ENCODE measurements at places on chromosomes 6 and 20.

DNA sequence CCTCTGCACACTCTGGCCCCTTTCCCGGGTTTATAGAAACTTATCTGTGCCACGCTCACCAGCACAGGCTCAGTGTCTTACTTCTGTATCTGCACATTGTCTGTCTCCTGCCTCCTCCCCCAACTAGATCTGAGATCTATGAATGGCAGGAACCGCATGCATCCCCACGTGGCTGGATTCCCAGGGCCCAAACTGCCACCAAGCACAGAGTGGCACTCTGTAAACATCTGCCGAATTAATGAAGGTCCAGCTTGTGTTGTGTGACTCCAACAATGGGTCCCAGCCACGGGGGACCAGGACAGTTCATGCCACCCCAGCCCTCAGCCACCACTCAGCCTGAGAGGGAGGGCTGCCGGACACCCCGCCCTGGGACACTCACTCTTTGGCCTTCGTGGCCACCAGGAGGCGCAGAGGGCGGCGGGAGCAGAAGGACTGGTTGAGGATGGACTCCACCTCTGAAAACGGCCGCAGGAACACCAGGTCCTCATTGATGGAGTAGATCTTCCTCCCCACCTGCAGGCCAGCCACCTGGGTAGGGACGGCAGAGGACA is 171.1 kb downstream of the PREX1 start:
- no peak for DNase-seq

- no peak for DNase-seq
These were observed 17.8 kb upstream of the MYT1 start for GRCh38 chr20:64146301-64146935.

DNA sequence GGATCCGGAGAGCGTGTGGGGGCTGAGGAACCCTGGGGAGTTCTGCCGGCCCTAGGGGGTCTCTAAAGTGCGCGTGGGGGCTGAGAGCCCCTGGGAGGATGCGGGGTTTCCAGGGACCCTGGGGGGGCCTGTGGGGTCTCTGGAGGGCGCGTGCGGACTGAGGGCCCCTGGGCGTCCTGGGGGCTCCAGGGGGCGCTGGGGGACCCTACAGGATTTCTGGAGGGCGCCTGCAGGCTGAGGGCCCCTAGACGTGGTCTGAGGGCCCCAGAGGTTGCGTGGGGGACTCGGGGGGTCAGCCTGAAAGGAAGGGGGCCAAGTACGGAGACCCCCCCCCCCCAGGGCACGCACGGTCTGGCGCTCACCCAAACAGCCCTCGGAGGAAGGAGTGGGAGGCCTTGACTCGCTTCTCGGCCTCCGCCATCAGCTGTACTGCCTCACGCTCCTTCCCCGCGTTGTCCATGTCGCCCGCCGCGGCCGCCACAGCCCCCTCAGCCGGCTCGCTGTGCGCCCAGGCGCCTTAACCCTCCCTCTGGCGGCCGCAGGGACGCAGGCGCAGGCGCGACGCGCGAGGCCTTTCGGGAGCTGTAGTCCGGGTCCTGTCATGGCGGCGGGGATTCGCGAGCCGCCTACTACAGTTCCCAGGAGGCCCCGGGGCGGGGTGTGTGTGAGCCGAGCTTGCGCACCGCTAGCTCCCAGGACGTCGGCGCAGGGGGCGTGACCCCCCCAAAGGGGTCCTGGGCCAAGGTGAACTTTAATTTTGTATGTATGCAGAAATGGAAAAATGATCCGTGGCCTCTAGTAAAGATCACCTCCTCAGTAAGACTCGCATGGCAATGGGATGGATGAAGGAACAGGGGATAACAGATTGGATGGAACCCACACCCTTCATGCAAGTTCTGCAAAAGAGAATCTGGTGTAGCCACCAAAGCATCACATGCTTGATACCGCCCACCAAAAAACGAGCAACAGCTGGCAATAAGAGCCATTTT is at the start of gene NAPB:
Gene NAPB, minus strand, starts transcription at position 546 of the 989 bp plus-strand sequence. Its CDS starts 86 bp downstream, at position 460.
- DNase-seq: peak; percentile 93

DNA sequence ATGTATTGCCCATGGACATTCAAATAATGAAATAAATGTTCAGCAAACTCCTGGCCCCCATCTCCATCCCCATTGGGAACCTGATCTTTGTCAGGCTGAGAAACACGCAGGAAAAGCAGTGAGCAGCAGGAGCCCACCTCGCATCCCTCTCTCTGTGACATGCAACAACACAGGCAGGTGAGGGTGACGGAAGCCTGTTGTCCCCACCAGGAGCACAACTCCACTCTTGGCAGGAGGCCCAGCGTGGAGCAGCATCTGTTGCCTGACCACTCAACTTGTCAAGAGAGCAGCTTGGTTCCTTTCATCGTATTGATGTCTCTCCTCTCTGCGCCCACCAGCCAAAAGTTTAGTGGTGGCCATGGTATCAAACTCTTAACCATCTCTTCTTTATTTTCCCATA is 586.9 kb upstream of the ARID1B start:
- DNase-seq: no peak

GRCh38 chr6:85364344-85364743 is 85.5 kb upstream of the NT5E start:
- no peak for DNase-seq

- DNase-seq: no peak
These were observed 80.3 kb downstream of the HTR1B start for GRCh38 chr6:77383026-77383425.

DNA sequence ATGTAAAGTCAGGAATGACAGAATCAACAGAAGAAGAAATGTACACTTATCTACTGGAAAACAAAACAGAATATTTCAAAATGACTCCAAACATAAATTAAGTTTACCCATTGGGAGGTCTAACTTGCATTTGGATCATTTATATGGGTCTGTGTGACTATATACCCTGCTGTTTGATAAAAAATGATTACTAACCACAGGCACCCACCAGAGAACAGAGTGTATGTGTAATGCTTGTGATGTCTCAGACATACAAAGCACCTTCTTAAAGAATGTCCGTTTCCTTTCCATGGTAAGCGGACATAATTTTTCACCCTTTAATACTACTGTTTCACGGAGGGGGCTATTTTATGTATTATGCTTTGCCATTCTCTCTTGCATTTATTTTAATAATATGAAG is 19.2 kb downstream of the SIM1 start:
- no peak for DNase-seq

GRCh38 chr6:1554141-1554475 is 55.6 kb upstream of the FOXC1 start:
- DNase-seq: no peak

DNA sequence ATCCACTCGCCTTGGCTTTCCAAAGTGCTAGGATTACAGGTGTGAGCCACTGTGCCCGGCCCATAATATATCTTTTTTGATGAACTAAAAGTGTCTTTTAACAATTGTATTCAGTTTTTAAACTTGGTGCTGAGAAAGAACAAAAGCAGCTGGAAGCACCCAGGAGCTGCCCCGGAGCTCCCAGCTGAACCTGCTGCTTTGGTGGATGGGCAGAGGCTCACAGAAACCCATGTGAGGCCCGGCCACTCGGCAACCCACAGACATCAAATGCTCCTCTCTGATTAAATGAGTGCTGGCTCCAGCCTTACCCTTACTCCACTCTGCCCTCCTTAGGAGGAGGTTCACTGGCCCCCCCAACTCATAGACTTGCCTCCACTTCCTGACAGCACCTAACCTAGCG is 59.4 kb upstream of the FRMD1 start:
- DNase-seq: no peak

DNA sequence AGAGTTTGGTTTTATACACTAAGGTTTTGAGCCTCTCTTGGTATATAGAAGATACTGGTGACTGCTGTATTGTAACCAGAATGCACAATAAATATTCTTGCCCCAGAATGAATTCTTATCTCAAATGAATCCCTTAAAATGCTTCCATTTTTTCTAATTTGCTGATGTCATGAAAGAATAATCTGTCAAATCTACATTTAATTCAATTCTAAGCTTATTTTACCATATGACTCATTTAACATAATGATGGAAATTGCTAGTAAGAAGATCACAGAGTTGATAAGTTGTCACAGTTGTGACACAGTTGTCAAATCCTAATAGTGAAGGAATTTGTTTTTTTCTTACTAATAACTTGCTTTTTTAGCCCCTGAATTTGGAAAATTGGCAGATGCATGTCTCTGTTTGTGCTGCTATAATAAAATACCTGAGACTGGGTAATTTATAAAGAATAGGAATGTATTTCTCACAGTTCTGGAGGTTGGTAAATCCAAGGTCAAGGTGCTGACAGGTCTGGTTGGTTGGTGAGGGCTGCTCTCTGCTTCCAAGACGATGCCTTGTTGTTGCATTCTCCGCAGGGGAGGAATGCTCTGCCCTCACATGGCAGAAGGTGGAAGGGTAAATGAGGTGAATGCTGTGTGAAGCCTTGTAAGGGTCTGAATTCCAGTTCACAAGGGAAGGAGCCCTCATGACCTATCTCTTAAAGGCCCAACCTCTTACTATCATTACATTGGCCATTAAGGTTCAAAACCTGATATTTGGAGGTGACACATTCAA is 4.7 kb downstream of the ECT2L start:
- no peak for DNase-seq

GRCh38 chr6:63589952-63590411 is 17.7 kb downstream of the LOC128125822 start:
- DNase-seq: peak; percentile 61

DNA sequence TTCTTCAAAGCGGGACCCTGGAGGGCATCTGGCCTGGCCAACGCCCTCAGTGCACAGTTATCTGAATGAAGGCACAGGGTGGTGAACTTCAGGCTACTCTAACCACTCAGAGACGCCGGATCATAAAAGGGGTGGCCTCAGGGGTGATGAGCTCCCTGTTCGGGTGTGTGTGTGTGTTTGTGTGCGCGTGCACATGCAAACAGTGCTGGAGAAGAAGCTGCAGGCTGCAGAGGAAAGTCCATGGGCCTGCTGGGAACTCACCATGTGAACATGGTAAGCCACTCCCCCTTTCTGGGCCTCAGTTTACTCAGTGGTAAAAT is 42.0 kb downstream of the KIAA1755 start:
- DNase-seq: no peak

DNA sequence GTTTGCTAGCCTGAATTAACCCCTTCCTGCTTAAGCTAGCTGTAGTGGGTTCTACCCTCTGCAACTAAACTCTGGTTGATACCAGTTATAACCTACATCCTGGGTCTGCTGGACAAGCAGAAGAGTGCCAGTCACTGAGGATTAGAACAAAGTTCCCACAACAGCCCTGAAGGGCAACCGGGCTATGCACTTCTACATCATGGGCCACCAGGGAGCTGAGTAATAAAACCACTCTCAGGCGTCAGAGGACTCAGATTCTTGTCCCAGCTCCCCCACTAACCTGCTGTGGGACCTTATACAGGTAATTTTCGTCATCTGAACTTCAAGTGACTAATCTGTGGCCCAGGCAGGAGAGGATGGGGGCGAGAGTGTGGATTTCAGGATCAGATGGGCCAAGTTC is 56.8 kb downstream of the EYA2 start:
- DNase-seq: no peak

DNA sequence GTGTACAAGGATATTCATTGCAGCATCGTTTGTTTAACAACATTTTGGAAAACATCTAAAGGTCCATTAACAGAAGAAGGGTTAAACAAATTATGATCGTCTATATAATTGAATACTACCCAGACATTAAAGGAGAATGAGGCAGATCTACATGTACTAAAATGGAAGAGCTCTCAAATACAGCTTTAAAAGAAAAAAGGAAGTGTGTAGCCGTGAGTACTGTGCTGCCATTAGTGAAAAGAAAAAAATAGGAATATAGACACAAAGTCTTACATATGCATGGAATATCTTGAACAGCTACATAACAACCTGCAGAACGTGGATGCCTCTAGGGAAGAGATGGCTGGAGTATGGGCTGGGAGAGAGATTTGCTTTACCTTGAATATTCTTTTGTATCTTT is 37.9 kb downstream of the PRDM1 start:
- no peak for DNase-seq

DNA sequence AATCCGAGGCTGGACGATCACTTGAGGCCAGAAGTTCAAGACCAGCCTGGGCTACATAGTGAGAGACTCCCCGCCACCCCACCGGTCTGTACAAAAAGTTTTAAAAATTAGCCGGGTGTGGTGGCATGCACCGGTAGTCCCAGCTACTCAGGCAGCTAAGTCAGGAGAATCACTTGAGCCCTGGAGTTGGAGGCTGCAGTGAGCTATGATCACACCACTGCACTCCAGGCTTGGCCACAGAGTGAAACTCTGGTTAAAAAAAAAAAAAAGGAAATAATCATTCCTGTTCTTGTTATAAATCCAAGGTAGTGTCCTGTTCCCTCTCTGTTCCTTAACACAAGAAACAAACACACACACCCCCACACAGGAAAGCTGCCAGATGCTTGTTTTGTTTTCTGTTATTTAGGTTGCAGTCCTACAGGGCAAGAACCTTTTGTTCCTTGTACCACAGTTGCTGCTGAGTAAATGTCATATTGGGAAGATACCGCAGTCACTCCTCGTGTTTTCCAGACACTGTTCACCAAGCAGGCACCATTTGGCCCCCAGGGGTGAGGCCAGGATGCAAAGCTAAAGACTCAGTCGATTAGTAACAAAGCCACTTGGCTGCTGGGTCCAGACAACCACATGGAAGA is 28.9 kb downstream of the ASIP start:
- DNase-seq: no peak

DNA sequence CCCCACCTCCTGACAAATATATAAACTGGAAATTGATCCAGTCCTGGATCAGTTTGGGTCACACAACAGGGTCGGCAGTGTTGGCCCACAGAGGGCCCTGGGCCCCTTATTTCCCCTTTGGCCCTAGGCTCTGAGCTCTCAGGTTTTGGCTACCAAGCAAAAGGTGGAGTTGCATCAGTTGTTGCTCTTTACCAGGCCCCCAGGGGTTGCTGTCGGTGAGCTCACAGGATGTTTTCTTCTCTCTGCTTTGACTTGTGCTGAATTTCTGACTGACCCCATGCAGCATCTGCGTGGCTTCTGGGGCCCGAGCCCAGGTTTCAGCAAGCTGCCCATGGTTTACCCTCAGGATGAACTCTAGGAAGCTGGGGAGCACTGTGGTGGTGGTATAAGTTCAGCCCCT is 44.6 kb downstream of the PPARD start:
- no peak for DNase-seq

DNA sequence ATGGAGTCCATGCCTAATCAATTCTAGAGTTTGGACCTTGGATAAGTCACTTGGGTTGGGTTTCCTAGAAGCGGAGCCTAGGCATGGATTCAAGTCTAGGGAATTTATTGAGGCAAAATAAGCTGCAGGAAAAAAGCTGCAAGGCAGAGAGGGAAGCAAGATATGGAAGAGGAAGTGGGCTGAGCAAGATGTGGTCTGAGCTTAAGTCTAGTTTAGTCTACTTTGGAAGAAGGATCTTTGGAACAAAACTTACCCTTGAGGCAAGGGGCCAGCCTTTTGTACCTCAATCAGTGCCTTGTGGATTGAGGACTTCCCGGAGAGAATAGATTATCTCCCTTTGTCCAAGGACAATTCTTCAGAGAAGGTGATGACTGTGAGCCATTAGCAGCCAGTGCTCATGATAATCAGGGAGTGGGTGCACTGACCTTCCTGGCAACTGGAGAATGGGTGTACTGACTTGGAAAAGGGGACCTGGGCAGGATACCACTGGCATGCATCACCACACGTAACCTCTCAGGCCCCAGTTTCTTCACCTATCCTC is 10.9 kb downstream of the ZSCAN9 start:
- no peak for DNase-seq

Data from NCI-H1930 (cell line).